Foreskin keratinocyte (primary cell): ENCODE measurements at places on chromosomes 11 and 22.

DNA sequence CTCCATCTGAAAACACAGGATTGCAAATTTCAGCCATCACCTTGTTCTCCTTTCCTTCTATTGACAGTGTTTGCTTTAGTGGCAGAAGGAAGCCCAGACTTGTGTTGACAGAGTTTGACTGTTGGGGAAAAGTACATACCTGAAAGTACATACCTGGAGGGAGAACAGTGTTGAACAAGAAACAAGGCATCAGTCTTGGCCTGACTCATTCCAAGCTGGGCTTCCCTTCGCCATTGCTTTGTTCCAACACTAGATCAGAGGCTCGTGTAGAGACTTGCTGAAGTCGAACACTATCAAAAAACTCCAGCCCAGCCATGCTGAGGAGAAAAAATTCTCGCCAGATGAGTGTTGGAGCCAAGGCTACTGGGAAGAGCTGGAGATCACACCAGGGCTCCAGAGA, 133.4 kb downstream of the BBOX1 start:
- peak; percentile 98 for DNase-seq

DNA sequence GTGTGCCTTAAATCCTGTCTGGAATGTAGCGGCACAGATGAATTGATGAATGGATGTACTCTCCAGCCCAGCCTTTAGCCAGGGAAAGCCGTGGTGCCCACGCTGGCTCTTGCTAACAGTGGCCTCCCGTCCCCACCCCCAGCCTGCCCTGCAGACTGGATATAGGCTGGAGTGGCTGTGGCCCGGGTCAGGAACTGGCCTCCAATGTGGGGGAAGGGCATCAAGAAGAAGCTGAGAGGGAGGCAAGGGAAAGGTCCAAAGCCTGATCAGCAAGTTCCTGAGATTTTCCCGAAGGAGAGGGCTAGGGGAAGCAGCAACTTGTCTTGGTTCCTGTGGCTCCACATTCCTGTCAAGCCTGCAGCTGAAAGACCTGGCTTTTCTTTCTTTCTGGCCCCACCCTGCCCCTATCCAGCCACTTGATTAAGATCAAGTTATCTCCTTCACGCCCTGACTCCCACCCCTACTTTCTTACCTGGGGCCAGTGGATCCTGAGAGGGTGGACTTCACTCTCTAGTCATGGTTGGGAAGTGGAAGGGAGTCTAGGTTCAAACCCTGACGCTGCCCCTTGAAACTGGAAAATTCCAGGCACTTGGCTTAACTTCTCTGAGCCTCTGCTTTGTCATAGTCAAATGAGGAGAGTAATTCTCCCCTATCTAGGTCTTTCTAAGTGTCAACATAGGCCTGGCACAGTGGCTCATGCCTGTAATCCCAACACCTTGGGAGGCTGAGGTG, 11.0 kb upstream of the MICALL1 start:
- peak; percentile 82 for DNase-seq

- DNase-seq = no peak
These were observed 8.5 kb upstream of the NCF4 start for GRCh38 chr22:36852056-36852973.

DNA sequence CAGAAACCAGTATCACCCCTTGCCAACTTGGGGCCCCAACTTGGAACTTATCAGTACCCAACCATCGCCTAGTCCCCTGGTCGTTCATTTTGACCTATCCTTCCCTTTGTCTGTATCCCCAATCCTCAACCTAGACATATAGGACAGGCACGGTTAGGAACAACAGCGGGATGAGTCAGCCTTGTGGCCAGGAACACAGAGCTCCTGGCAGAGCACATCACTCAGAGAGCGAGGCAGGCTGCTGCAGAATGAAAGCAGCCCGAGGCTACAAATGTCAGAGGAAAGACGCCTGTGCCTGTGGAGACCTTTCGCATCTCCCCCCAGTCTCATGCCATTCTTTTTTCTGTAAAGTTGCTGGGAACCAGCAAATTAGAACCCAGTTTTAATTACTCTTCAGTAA, 14.6 kb downstream of the DKK3 start:
- peak; percentile 86 for DNase-seq

DNA sequence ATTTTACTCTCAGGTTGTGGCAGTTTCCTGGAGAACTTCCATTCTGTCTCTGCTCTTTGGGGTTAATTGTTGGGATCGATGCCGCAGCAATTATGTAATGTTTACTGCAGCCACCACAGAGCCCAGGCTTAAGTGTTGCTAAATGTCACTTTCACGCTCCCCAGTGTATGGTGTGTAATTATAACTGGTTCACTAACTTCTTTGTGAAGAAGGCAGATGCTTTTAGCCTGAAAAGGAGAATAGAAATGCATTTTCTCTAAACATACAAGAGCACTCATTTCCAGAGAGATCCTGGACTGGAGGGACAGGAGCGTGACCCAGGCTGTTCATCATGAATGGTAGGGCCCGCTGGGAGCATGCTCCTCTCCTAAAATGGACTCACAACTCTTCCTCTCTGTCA, 132.2 kb upstream of the PLET1 start:
- DNase-seq = no peak

DNA sequence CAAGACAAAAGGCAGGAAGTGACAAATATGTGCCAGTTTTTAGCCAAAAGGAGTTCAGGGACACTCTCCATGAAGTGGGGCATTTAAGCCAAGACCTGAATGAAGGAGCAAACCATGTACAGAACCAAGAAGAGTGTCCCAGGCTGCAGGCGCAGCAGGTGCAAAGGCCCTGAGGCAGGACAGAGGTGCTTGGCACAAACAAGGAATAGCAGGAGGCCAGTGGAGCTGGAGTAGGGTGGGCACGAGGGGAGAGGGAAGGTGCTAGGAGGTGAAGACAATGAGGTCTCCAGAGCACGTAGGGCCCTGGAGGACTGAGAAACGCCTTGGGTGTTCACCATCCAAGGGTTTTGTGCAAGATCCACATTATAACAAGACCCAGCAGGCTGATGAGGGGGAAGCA, 474.1 kb downstream of the MN1 start:
- DNase-seq = no peak
